ENCODE measurements at places on chromosomes 1 and 21.

DNA sequence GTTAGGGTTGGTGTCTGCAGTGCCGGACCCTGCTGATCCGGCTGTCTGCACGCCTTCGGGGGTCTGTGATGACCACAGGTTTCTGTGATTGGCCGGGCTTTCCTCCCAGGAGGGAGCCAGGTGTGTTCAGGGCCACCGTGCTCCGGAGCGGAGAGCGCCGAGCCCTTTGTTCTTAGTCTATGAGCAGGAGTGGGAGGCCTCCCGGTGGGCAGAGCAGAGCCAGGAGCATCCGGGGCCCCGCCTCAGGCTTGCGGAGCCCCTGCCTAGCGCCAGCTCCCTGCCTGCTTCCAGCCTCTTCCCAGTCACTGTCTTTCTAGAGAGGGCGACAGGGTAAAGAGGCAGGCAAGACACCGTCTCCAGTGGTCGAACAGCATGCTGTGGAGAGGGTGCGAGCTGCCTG, 31.8 kb downstream of the KCNAB2 start:
- DNase-seq: no peak

GRCh38 chr1:78830321-78830720, 176.2 kb downstream of the ADGRL4 start:
- DNase-seq: no peak

- no peak for DNase-seq
Measured at GRCh38 chr1:217425422-217425821, 205.5 kb downstream of the GPATCH2 start.

- DNase-seq: no peak
Measured at GRCh38 chr1:214270097-214270650, 10.8 kb upstream of the SMYD2 start.

Measured in stimulated activated CD4-positive, alpha-beta T cell treated with anti-CD3 and anti-CD28 coated beads, Interleukin-2, amount 100 ng/mL, for 48 hours (primary cell).